Activated T-cell treated with anti-CD3 and anti-CD28 coated beads, Interleukin-2, amount 50 U/mL, for 48 hours (primary cell): ENCODE measurements at places on chromosomes 3 and 15.

- DNase-seq = no peak
These were observed 95.4 kb upstream of the CCDC80 start for GRCh38 chr3:112736386-112736785.

DNA sequence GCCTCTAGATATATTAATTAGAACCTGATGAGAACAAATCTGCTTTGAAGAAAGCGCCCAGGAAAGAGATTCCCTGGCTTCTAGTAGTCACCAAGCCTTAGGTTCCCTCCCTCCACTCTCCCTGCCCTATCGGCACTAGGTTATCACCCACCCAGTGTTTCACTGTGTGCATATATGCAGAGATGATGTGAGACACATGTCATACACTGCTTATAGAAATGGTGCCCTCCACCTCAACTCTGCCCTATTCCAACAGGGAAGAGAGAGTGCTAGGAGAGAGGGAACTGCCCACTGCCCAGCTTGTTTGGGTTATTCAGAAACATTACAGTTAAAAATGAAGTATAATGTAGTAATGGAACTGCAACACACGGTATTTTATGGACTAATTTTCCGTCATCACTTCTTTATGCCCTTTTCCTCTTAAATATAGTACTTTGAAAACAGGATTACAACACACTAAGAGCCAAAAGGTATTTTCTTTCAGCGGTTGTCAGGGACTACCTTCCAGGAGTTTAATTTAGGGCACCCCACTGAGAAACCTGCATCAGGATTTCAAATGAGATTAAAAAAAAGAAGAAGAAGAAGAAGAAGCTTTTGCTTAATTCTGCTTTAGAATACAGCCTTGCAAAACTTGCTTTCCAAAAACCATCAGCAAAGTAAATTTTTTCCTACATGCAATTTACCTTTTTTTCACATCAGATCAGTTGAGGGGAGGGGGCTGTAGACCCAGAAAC, 55.3 kb downstream of the MEIS2 start:
- DNase-seq = no peak

- peak; percentile 93 for DNase-seq
These were observed 625 bp upstream of the ELL3 start for GRCh38 chr15:43777267-43777914.

- no peak for DNase-seq
These were observed 11.1 kb upstream of the MBNL1 start for GRCh38 chr3:152257563-152258035.

GRCh38 chr3:70980646-70981170, 602.8 kb downstream of the FOXP1 start:
- no peak for DNase-seq

DNA sequence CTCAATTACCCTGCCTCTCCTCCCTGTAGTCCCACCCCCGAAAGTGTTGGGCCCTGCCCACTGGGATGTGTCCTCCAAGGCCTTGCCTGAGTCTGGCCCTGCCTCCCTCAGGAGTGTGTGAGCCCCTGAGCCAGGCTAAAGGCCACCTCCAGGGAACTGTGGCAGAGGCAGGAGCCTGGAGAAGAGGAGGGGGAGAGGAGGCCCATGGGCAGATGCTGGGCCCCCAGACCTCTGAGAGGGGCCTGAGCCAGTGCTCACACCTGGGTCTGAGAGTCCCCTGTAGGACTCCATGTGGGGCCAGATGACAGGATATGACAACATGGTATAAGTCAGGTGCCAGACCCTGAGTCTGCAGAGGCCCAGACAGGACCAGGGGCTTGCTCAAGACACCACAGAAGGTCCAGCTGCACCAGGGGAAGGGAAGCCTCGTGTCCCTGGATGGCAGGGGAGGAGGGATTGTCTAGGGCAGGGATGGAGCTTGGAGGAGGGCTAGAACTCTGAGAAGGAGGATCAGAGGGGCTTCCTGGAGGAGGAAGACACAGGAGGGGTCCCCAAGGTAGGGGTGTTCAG, 217.9 kb downstream of the TBC1D2B start:
- DNase-seq = no peak

DNA sequence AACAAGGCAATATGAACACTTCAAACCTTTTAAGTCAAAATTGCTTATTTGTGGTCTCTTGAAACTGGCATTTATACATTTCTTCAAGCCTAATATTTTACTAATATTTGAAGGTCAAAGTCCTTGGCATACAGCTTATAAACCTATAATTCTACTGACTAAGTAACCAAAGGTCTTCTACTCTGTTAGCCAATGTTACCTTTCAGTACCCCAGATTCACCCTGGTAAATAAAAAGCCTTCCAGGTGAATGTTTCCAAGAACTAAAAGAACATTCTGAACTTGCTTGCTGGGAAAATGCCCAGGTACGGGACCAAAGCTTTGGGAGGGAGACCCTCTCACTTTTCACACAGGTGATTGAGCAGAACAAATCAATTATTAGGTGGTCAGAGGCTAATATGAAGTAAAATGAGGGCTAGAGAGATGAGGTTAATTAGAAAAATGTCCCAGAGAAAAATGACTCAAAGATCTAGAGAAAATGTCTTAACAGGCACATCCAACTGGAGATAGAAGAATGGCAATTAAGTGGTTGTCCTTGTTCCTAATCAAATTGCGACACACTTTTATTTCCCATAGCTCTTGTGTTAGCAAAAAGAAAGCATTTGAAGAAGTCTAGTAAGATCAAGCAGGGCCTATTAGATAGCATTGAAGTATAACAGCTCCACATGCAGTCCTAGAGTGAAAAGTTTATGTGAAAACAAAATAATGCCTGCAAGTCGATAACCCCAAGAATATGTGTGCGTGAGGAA, 232.0 kb downstream of the FOXP1 start:
- DNase-seq = no peak
